ENCODE measurements at places on chromosomes 2 and 18.

DNA sequence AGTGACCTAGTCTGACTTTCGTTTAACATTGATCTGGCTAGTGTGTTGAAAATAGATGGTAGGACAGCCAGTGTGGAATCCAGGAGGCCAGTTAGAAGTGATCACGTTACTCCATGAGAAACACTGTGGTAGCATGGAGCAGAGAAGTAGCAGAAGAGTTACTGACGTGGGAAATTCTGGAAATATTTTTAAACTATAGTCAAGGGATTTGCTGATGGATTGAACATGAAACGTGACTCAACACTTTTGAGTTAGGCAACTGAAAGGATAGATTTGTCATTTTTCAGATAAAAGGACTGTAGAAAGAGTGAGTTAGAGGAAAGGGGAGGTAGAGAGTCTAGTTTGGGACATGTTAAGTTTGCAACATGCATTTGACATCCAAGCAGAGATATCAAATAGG lies 130.4 kb downstream of the IRS1 start:
- no peak for DNase-seq

DNA sequence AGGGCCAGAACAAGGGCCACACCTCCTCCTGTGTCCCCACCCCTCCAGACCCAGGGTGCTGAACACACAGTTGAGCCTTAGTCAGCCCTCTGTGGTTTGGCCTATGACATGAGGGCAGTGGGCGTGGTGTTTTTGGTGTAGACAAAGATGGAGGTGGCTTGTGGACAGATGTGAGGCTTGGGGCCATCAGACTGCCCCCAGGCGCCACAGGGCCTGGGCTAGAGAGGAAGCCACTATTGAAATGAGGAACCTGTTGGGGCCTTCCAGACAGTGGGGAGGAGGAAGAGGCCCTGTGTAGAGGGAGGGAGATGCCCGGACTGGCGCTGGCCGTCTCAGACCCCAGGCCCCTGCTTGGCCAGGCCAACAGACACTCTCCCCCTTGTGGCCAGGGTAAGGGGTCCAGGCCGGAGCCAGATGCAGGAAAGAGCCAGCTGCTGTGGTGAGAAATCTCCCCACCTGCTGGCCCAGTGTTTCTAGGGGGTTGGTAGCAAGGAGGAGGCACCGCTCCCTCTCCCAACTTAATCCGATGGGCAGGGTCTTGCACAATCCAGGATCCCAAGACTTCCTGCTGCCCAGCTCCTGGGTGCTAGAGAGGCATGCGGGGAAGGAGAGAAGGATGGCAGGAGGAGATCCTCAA lies 53.8 kb downstream of the SMAD7 start:
- no peak for DNase-seq

DNA sequence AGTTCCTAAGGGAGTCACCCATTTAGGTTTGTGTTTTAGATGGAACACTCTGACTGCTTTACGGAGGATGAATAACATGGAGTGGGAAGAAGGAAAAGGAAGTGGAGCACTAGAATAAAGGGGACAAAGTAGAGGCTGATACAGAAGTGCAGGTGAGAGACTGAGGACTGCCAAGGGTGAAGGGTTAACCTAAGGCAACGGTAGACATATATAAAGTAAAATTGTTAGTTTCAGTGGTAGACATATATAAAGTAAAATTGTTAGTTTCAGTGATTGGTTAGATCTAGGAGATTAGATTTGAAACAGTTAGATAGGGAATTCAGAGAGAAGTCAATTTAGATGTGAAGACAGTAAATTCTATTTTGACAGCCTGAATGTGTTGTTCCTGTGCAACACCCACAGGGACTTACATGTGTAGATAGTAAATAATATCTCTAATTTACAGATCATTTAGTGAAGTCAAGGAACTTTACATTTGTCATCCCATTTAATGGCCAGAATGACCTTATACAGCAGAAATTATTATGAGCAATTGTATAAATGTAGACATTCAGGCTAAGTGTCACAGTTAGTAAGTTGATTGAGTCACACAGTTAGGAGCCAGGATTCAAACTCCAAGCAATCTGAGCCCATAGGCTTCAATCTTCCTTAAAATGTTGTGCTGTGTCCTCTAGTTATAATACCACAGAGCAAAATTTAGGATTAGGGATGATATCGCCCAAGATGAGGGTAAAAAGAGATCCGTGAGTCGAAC lies 270.8 kb upstream of the UBE2E3 start:
- no peak for DNase-seq

GRCh38 chr2:196951973-196952372 lies 25.5 kb upstream of the PGAP1 start:
- DNase-seq, result no peak

DNA sequence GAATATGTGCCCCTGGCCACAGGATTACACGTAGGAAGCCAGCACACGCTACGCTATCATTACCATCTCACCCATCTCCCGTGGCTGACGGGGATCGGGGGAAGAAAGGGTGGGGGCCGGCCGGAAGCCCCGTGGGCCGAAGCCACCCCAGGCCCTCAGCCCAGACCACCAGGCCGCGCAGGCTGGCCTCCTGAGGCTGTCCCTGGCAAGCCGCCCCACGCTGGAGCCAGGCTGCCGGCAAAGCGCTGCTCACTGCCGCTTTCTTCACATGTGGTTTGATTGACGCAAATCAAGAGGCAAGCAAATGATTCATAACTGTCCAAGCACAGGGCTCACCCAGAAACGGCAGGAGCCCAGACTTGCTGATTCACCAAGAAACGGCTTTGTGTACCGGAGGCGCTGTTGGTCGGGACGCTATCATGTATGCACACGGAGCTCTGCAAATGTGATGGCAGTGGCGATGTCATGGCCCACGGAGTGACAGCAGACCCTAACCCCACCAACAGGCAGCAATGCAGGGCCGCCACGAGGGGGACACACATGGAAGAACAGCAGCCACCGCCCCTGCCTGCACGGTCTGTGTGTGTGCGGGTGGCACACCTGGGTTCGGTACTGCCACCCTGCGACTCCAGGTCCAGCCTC lies 125.7 kb downstream of the HDAC4 start:
- DNase-seq, result peak; percentile 49

DNA sequence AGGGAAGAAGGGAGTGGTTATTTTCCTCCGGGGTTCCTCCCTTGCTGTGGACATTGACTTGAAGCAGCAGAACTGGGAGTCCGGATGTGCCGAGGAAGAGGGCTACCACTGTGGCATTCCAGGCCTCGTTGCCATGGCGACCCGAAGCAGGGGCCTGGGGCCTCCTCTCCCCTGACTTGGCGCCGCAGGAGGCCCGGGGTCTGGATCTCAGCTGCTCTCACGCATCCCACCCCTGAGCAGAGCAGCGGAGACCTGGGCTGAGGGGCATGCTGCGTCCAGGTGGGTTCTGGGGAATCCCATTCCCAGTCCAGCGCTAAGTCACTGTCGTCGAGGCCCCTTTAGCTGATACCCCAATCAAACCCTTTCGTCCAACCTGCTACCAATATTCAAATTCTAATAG lies 100.2 kb downstream of the BCL11A start:
- DNase-seq, result no peak

DNA sequence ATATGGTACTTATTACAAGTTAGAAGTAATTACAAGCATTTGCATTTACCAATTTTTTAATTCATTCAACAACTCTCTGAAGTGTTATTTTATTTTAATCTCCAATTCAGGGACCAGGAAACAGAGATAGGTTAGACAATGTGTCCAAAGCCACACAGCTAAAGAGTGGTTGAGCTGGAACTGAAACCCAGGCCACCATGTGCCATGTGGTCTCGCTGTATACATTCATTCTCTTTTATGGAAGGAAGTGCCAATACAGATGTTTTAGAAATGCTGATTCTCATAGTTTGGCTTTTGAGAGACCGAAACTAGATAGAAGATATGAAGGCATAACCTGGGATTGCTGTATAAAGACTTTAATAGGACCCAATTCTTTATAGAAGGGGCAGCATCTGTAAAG lies 684.6 kb upstream of the ID2 start:
- DNase-seq, result no peak

DNA sequence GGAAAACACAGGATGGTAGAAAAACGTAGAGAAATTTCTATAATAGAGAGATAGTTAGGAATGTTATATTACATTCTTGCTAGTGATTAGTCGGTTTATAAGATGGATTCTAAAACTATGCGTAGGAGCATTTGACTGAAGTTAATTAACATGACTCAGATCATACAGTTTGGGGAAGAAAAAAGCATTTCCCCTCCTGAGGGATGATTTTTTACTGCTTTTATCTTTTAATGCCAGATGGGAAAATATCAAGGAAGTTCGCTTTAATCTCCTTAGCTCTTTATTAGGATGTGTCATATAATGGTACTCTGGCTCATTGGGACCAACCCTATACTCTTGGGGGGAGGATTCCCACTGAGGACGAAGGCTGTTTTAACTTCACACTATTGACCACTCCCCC lies 502.1 kb downstream of the TGIF1 start:
- DNase-seq, result no peak

- DNase-seq, result peak; percentile 20
Measured at GRCh38 chr2:166539340-166540162, 45.5 kb upstream of the SCN7A start.

DNA sequence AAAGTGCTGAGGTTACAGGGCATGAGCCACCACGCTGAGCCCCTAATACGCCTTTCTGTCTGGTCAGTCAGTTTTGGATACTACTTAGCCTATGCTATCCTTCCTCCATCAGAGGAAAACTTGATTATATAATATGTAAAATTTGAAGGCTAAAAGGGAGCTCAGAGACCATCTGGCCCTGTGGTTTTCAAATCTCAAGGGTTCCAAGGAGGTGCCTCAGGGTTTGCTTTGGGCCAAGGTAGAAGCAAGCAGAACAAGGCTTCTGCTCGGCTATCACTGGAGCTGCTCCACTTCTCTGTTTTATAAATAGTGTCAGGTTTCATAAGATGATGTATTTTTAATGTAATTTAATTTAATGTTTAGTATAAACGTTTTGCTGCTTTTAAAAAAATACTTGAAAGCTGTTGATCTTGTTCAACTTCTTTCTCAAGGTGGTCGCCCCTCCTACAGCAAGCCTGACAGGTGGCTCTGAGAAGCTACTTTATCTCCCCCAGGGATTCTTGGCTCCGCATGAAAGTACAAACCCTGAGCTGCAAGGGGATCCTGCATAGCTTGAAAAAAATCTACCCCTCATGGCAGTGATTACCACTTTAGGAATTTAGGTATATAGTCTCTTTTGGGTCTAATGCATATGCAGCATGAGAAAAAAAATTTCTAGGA lies 290.3 kb downstream of the CNTNAP5 start:
- DNase-seq, result no peak

DNA sequence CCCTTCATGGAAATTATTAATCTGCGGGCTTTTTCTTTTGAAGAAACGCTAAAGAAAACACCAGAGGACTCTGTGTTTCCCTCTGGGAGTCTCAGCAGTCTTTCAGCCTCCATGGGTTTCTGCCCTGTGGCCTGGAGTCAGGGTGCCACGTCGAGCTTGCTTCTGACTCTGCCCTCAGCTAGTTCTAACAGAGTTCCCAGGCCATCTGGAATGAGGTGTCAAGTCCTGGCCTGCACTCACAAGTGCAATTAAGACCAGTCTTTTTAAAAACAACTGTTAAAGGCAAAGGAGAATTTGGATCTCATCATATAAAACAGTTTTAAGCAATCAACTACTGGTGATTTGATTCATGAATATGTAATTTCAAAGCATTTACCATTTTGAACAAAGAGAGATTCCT lies 157.3 kb downstream of the RHBDD1 start:
- DNase-seq, result no peak

GRCh38 chr2:37585295-37585908 lies 86.0 kb downstream of the CDC42EP3 start:
- DNase-seq, result no peak

GRCh38 chr2:233803292-233803911 lies 25.3 kb downstream of the MROH2A start:
- no peak for DNase-seq

- no peak for DNase-seq
Measured at GRCh38 chr2:175244697-175245096, 63.2 kb upstream of the ATP5MC3 start.

GRCh38 chr2:42106257-42106816 lies 58.5 kb downstream of the PKDCC start:
- no peak for DNase-seq

- DNase-seq, result no peak
Measured at GRCh38 chr2:22086726-22087125, 963.0 kb downstream of the TDRD15 start.

DNA sequence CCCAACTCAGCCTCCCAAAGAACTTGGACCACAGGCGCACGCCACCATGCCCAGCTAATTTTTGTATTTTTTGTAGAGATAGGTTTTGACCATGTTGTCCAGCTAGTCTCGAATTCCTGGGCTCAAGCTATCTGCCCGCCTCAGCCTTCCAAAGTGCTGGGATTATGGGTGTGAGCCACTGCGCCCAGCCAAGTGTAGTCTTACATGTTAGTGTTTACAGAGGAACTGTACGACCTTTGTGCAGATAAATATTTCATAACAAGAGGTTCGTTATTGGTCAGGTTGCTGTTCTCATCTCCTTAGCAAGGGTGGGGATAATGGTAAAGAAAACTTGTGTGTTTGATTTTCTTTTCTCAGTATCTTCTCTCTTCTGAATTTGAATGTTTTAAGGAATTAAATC lies 46.5 kb downstream of the RALBP1 start:
- DNase-seq, result no peak

DNA sequence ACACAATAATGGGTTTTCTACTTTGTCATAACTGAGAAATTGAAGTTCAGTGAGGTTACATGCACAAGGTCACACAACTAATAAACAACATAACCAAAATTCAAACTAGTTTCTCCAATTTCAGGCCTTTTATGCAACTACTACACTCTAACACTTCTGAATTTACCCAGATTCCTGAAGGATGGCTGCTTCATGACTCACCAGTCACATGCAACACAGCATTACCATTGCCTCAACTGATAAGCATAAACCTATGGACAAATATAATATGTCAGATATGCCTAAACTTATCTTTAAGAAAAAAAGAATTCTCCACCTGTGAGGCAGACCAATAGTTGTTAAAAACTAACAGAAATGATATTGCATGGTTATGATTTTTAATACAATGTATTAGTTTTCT lies 586.5 kb upstream of the SLC8A1 start:
- DNase-seq, result no peak

- no peak for DNase-seq
Measured at GRCh38 chr2:694174-694573, 17.0 kb upstream of the TMEM18 start.

GRCh38 chr2:210230518-210230917 lies 5.3 kb upstream of the ACADL start:
- DNase-seq, result no peak

DNA sequence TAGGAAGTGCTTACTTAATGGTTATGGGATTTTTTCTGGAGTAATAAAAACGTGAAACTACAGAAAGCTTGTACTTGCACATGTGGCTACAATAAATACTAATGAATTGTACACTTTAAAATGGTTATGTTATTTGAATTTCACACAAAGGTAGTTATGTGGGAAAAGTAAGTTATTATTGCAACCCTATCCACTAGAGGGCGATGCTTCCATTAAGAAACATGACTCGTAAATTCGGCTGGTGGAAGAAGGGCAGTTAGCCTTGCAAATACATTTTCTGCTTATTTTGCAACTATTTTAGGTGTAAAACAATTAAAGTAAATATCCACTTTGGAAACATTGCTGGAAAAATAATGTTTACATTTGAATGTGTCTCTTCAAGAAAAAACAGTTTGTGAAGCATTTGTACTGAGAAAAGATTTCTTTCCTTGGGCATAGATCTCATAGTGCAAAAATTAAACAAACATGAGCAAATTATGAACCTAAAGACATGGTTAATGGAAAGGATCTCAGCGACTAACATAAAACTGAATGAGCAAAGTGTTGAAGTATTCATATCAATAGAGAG lies 68.1 kb upstream of the CSRNP3 start:
- DNase-seq, result no peak

- DNase-seq, result no peak
Measured at GRCh38 chr2:217622205-217623060, 380.4 kb downstream of the TNS1 start.

- DNase-seq, result no peak
Measured at GRCh38 chr18:8260827-8261226, 348.4 kb upstream of the RAB12 start.

All from T1000 (cell line).